Fibroblast of pulmonary artery (primary cell): ENCODE measurements at places on chromosomes 4 and X.

DNA sequence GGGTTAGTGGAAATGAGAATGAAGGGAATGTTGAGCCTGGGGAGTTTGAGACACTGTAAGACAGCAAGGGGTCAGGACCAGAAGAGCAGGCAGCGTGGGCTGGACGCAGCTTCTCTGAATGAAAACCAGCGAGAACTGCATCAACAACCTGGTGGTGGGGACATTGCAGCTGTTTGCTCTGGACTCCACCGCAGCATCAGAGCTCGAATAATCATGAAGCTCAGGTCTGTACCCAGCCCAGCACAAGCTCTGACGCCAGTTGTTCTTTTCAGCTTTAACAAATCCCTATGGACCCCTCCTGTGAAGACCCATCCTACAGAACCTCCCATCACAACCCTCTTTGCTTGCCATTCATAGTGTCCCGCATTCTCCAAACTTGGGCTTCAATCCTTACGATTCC, 106.8 kb upstream of the PNPLA4 start:
- DNase-seq = no peak

- no peak for DNase-seq
Observed at GRCh38 chr4:131426023-131426758, 1722.9 kb upstream of the PCDH10 start.

- DNase-seq = no peak
Observed at GRCh38 chr4:40438384-40439026, 103.4 kb downstream of the CHRNA9 start.

DNA sequence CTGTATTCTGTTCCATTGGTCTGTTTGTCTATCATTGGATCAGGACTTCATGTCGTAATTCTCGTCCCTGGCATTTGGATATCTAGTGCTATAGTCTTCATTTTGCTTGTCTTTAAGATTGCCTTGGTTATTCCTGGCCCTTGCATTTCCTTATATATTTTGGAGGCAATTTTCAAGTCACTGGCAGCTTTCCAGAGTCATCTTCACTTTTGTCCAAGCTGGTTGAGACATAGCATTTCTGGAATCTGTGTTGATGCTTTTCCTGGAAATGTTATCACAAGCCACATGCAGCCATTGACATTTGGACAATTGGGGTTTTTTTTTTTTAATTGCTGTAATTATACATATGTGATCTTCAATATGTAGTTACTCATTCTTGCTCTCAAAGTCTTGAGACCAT, 45.2 kb upstream of the HGFAC start:
- no peak for DNase-seq

GRCh38 chrX:57652705-57653104, 27.4 kb downstream of the NLRP2B start:
- no peak for DNase-seq

DNA sequence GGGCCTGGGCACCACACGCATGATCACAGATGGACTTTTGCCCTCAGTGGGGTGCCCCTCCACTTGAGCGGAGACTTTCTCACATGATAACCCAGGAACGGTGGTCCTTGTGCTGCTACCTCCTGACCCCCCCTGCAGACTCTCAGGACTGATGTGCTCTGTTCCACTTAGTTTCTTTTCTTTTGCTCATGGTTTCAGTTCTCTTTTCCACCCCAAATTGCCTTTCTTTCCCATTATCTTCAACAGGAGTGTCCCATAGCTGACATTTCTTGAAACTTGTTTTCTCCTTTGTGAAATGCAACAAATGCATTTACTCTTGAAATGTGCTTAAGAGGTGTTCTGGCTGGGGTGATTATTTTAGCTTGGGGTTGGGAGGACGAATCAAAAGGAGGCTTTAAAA, 9.0 kb downstream of the MPC1L start:
- no peak for DNase-seq

DNA sequence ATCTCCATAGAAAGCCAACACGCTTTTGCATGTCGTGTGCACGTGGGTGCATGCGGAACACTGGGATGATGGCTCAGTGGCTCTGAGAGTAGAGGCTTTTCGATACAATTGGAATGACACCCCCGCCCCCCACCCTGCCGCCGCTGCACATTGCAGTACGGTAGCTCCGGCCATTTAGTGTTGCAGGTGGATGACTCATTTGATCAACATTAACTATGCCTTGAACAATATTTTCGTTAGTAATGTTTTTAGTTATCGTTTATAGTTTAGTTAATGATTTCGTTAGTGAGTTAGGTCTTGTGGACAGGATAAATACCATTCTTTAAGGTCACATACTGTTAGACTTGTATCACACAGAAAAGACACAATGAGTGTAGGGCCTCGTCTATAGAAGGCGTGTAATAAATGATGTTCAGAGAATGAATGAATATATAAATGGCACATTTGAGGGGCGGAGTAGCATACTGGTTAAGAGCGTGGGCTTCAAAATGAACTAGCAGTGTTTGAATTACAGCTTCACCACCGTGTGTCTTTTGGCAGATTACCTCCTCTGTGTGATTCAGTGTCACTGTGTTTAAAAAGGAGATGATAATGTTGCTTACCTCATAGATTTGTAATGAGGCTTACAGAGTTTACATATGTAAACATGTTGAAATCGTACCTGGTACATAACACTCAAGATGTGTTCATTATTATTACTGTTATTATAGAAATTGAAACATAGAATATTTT, 67.2 kb upstream of the TENM3 start:
- DNase-seq = no peak

- DNase-seq = no peak
Observed at GRCh38 chr4:2333356-2333841, 71.5 kb upstream of the MXD4 start.

- no peak for DNase-seq
Observed at GRCh38 chr4:156295676-156296195, 342.1 kb upstream of the CTSO start.

GRCh38 chrX:140467211-140467610, 37.7 kb downstream of the SOX3 start:
- DNase-seq = no peak

- no peak for DNase-seq
Observed at GRCh38 chr4:176191974-176192373, 3.4 kb downstream of the SPATA4 start.

GRCh38 chrX:10457092-10457491, 163.3 kb downstream of the MID1 start:
- DNase-seq = peak; percentile 71

DNA sequence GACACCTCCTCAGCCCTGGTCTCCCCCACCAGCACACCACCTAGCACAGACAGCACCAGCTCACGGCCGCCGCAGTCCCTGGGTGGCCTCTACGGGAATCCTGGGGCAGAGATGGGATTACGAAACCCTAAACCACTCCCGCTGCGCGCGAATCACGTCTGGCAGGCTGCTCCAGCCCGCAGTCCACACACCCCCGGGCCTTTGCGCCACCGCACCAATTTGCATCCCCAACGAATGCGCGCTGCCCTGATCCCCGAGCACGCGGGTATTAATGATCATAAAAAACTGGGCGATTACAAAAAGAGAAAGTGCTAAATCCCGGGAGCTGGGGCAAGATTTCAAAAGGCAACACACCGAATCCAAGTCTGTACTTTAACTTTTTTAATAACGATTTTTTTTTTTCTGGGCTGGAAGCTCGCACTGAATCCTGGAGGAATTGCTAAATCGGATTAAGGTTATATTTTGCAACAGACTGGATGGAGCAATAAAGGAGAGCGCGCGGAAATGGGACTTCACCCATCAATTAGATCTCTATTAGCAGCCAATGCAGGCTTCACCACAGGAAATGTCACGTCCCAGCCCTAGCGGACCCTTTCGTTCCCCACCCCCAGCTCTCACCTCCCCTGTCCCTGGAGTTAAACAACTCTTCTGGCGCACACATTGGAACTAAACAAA, 69.8 kb upstream of the TMEM33 start:
- peak; percentile 16 for DNase-seq

DNA sequence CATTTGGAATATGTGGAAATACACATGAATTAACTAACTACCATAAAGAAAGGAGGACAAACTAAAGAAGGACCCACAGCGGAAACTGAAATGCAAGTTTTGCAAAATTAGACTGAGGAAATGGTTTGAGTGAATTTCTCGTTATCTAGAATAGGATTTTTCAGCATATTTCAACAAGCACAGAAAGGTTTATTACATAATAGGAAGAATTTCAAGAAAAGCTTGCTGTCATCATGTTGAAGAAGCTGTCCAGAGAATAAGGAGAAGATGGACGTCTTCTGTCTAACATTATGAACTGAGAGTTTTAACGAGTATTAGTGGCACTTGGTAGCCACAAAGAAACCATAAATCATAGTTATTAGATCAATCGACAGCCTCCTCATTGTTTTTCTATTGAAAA, 45.0 kb downstream of the TEC start:
- no peak for DNase-seq

- DNase-seq = peak; percentile 96
Observed at GRCh38 chr4:121255986-121256750, 92.0 kb upstream of the TNIP3 start.

DNA sequence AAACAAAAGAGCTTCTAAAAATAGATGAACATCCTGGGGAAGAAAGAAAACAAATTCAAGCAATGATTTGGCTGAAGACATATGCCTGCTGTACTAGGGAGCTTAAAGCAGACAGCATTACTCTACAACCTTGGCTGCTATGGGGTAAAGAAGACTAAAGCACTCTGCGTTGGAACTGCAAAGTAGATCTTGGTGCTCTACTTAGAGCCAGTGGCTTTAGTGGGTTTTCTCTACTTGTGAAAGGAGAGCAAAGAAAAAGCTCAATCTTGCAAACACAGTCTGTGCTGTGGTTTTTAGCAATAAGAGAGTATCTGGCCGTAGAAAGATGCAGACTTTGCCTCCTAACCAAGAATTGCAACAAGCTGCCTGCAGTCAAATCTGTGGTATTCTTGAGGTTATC, 334.7 kb upstream of the NDST3 start:
- no peak for DNase-seq

DNA sequence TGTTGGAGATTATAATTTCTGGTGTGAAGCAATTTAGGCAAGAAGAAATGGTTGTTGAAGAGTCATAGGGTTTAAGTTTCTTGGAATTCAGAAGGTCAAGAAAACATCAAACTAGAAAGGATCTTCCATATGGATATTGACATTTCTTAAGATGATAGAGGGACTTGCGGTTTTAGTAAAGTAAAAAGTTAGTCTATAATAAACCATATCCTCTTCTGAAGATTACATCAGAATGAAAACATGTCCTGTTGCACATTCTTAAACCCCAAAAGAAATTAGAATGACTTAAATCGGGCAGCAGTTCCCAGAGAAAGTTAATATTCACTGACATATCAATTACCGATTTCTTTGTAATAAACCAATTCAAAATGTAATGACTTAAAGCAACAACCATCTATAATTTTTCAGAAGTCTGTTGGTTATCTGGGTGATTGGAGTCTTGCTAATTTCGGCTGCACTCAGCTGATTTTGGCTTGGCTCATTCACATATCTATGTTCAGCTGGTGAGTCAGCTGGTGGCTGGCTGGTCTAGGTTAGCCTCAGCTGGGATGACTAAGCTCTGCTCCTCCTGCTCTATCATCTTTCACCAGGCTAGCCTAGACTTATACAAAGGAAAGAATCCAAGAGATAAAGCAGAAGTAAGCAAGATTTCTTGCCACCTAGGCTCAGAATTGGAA, 24.4 kb upstream of the DYNLT3 start:
- peak; percentile 79 for DNase-seq

- DNase-seq = peak; percentile 67
Observed at GRCh38 chrX:101206471-101206870, 13.1 kb upstream of the DRP2 start.

- peak; percentile 28 for DNase-seq
Observed at GRCh38 chrX:79080141-79080540, 64.3 kb upstream of the GPR174 start.

- no peak for DNase-seq
Observed at GRCh38 chr4:74059161-74059829, 20.8 kb upstream of the CXCL3 start.

DNA sequence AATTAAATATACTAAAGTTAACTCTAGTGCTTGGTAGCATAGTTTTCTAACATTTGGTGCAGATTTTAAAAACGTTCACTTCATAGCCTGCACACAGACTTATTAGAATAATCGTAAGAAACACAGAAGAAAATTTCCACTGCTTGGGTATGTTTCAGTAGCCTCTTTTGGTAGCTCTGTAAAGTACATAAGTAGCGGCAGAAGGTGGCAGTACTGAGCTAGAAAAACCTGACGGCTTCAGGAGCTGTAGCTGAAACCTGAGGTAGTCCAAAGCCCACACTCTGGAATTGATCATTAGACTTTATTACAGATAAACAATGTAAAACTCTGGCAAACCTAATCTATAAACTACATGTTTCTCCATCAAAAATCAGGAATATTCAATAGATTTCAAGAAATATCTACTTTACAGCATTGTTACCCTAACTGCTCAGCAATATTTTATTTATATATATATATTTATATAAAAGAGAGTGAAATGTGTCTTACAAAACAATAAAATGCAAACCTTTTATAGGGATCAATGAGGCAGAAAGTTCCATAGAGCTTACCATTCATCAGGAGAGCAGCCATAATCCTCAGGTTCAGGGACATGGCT, 88.2 kb downstream of the ATP8A1 start:
- peak; percentile 83 for DNase-seq

DNA sequence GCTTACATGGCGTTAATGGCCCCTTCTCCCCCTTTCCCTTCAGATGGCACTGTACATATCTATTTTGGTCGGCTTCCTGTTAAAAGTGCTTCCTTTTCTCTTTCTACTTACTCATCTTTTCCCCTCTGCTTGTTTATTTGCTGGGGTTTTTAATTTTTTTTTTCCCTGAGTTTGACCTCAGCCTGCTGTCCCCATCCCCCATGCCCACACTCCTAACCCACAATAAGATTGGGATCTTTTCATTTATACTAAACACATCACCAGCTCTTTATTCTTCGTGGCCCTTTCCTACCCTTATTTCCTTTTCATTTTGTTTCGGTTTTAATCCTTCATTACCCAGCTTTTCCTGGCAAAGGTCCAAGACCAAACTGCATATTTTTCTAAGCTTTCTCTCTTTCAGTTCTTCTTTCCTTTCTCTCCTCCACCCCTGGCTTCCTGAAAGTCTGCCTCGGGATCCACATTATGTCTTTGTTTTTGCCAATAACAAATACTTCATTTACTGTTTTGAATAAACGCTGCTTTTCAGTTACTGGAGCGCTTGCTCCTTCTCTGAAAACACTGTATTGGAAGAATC, 152.0 kb upstream of the USP9X start:
- peak; percentile 53 for DNase-seq

DNA sequence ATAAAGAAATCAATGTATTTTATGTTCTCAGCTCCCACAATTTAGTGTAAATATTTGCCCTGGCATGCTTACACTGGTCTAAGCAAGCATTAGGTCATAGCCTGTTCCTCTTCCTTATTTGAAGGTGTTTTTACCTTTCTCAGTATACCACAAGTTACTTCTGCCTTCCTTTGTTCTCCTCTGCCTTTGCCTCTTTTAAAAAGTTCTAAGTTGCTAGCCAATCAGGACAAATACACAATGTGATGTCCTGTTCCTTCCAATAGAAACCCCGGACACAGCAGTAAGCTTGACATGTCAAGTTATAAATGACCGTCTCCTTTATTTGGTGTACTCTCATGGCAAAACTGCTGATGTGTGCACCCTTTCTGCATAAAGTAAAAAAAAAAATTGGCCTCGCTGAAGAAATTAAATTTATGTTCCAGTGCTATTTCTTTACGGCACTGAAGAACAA, 49.4 kb downstream of the UGT2B10 start:
- no peak for DNase-seq

- DNase-seq = no peak
Observed at GRCh38 chr4:78355306-78355705, 196.3 kb upstream of the ANXA3 start.

GRCh38 chrX:133290076-133290475, 71.9 kb upstream of the TFDP3 start:
- DNase-seq = no peak

- DNase-seq = peak; percentile 51
Observed at GRCh38 chr4:123350191-123350544, 46.4 kb upstream of the SPRY1 start.

GRCh38 chr4:160141206-160141605, 1038.3 kb downstream of the RAPGEF2 start:
- DNase-seq = no peak
